ENCODE measurements at places on chromosomes 2 and 18.

DNA sequence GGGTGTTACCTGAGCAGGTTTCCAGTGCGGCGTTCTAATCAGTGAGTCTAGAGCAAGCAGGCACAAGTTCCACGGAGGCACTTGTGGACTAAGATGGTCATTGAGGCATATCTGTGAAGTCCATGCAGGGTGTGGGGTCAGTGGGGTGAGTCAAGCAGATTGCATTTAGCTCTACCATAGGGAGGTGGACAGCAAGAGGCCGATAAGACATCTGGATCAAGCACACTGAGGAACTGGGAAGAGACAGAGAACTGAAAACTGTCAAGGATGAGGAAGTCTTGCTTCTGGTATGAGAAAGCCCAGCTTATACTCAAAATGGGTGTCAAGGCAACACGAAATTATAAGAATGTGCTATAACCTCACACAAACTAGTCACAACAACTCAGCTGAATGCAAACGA is 61.2 kb upstream of the SLC39A10 start:
- DNase-seq = no peak

GRCh38 chr18:80126797-80127196 is 17.7 kb downstream of the ADNP2 start:
- no peak for DNase-seq

- DNase-seq = no peak
Measured at GRCh38 chr2:214695789-214696188, 113.7 kb downstream of the BARD1 start.

DNA sequence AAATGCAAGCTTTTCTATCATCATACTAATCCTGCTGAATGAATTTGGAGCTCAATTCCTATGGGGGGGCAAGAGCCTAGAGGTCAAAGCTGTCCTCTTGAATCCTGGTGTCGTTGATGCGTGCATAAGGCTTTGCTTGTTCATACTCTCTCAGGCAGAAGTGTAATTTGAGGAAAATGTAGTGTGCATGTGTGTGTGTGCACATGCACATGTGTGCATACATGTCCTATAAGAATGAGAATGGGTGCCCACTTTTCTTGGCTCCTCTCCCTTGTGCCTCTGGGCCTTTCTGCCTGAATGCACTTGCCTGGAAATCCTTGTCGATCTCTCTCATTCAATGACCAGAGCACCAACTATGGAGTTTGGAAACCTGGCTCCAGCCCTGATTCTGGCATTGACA is 28.5 kb upstream of the C18orf32 start:
- no peak for DNase-seq

- DNase-seq = no peak
Measured at GRCh38 chr2:55482186-55482884, 37.2 kb upstream of the CFAP36 start.

DNA sequence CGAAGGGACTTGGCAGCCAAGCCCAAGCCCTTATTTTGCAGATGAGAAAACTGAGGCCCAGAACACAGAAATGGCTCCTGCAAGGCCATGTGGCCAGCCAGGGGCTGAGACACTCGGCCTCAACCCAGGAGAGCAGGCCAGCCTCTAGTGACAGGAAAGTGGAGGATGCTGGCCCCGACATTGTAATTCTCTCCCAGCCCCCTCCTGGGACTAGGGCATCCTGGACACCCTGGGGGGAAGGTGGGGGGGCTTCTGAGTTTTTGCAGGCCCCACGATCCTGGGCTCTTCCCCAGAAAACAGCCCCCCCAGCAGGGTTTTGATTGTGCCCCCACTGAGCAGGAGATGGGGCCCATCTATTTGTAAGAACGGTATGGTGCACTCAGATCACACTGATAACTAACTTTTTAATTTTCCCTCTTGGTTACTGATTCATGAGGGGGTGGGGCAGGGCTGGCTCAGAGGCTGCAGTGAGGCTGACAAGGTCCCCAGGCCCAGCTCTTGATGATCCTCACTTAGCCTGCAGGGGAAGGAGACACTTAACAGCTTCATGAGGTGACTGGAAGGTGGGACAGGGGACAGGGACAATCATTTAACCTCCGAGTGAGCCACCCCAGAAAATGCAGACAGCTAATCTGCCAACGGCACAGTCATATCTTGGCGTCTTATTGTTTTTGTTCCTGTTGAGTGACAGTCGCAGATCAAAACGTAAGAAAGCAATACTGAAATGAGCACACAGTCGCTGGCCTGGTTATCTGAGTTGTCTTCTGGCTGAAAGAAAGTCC is 18.9 kb downstream of the SMAD7 start:
- DNase-seq = no peak

DNA sequence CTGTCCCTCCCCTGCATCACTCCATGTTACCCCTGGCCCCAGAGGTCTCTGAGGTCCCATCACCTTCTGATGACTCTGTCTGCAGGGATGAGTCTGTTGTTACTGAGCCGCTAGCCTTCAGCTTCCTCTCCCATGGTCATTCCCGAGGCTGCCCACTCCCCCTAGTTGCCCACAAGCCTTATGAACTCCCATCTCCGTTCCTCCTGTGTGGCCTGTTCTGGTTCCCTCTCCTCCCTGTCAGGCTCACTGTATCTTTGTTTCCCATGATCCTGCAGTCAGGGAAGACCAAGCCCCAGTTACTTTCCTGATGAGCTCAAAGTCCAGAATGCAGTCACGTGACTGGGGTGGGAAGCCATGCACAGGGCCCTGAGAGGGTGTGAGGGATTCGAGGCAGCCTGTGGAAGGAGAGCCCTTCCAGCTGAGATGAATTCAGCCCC is 39.5 kb downstream of the INPP4A start:
- no peak for DNase-seq

- DNase-seq = no peak
Measured at GRCh38 chr2:41728788-41729338, 319.0 kb upstream of the PKDCC start.

DNA sequence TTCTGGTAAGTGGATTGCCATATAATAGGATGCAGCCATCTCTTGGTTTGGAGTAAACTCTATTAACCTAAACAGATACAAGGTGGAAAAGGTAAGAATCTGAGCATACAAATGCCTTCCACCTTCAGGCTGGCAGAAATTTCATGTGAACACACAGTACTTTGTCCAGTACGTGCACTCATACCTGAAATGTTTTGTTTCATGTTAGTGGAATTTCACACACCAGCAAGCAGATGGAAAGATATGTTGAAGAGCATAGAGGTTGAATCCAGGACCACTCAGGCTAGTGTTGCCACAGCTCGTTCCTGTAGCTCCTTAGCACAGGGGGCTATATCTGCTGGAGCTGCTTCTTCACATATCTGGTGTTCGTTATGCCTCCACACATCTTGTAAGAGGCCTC is 34.0 kb downstream of the CRIM1 start:
- DNase-seq = no peak

DNA sequence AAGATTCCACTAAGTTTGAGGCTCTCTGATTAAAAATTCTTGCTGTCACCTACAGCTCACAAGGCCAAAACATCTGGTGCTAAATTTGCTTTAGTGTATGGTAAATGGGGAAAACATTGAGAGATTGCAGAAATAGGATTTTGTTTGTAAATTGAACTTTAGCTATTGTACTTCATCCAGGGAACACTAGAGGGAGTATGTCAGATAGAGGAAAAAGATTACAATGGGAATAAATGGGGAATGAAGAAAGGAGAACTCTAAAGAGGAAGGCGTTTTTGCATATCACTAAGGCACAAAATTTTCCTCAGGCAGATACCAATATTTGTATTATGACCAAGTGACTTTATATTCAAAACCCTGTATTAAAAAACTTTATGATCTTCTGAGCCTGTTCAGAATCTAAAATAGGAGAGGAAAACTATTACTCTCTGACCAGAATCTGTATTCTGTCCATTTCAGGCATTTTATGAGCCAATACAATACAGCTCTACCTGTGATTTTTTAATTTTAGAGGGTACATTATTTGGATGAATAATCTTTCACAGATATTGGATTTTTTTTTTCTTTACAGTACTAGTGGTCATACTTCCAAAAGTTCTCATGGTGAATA is 52.3 kb upstream of the ITGB6 start:
- DNase-seq = no peak

DNA sequence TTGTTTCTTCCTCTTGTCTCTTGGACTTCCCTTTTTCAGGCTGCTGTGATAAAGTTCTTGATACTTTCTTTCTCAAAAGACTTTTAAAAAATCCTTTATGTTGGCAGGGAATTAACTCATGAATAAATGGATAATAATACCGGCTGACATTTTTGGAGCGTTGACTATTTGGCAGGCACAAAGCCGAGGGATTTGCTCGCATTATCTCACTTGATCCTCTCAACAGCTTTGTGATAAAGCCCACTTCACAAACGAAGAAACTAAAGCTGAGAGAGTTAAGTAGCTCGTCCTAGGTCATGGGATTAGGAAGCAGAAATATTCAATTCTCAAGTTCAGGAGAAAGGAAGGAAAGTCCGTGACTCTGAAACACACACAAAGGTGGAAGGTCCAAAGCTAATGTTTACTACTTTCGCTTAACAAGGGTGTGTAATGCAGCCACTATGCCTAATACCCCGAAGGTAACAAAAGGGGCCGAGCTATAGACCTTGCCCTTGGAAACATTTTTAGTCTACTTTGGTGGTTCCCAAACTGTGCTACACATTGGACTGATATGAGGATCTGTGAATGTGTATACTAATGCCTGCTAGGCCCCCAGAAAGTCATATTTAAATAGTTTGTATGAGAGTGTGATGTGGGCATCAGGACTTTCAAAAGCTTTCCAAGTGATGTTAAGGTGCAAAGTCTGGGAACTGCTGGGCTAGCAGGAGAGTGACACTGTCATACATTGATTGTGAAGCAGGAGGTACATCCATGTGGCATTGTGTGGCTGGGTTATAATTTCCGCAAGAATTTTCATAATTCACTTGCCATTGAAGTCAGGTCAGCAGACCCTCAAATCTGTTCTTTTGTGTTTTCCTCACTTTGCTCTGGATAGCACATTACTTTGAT is 508.4 kb downstream of the PLCL1 start:
- no peak for DNase-seq

- no peak for DNase-seq
Measured at GRCh38 chr18:32368991-32369390, 101.7 kb downstream of the GAREM1 start.

GRCh38 chr2:174688079-174688478 is 76.2 kb downstream of the CHRNA1 start:
- no peak for DNase-seq

DNA sequence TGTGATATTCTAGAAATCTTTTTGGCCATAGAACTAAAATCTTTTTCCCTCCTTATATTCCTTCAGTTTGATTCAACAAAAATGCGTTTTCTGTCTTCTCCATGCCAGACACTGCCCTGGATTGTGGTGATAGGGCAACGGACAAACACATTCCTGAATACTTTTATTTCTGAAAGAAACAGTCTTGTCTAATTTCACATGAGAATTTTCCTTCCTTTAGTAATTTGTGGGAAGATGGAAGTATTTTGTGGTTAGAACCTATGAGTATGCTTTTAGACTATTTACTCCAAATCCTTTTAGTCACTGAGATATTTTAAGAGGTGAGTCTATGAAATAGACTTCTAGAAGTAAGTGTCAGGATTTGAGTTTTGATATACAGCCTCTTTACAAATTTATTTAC is 49.6 kb downstream of the COL5A2 start:
- DNase-seq = no peak

DNA sequence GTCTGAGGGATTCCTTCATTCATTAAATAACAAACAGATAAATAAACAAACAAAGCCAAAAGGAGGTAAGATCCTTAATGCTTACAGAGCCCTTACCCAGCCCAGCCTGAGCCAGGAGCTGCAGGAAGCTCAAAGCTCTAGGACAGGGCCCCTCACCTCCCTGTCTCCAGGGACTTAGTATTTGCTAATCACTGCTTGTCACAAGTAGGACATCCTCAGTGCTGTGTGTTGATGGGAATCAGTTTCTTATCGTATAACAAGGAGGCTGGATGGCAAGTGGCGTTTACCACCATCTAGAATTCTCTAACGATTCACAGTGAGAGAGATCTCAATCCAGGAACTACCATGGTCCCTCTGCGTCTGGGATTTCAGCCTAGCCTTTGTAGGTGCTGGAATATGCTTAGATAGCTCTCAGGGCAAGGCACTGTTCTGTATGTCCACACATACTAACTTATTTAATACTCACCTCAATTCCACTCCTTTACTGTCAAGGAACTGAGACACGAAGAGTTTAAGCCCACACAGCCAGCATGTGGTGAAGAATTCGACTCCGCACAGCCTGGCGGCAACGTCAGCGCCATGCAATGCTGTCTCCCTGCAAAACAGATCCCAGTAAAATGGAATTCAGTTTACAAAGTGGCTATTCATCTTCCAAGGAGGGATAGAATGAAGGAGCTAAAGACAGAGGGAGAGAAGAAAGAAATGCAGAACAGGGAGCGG is 164.8 kb downstream of the MYCN start:
- DNase-seq = no peak

DNA sequence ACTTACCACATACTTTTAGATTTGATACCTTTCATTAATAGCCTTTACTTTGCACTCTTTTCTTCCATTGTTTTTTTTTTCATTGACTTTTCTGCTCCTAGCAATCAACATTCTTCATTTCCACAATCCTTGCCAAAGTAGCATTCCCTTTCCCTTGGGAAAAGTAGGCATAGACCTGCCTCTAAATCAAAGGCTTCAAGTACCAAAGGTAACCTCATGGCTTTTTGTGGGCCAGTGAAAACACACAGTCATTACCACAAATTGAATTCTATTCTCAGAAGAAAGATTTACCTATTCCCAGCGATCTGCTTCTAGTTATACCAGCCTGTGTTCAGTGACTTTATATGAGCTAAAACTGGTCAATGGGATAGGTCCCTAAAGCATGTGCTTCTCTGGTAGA is 109.2 kb downstream of the SOCS6 start:
- no peak for DNase-seq

GRCh38 chr2:201180010-201180409 is 2.9 kb upstream of the CASP10 start:
- DNase-seq = no peak

DNA sequence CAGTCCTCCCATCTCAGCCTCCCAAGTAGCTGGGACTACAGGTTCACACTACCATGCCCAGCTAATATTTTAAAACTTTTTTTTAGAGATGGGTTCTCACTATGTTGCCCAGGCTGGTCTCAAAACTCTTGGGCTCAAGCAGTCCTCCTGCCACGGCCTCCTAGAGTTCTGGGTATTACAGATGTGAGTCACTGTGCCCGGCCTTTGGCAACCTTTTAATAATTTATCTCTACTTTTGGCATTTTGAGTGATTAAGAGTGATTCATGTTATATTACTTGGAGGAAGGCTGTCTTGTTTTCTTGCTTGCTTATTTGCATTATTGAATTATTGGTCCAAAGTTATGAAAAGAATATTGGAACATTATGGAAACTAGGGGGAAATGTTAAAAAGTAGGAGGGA is 24.3 kb downstream of the NCOA1 start:
- DNase-seq = no peak

Measured in activated CD4-positive, CD25-positive, alpha-beta regulatory T cell (primary cell).